Umbilical cord (tissue), 2 donors: ENCODE measurements at places on chromosomes 5 and 9. TPM values are rescaled to one million over a fixed set of nuclear protein-coding genes. Genes with fewer than 3 reads are reported as not detected.

Gene SHOC1
- 3.6 TPM for total RNA-seq

Gene RNF224
- not detected for total RNA-seq

Gene SURF1
- 2.2 TPM for total RNA-seq

Gene PRRT1B
- not detected for total RNA-seq

Gene NDUFA8
- total RNA-seq: 11.6 TPM

Gene SYNPO
- 22.6 TPM for total RNA-seq

Gene SH3RF2
- total RNA-seq: 4.8 TPM

Gene CYLC2
- total RNA-seq: 15.9 TPM

Gene IFNK
- total RNA-seq: 2.4 TPM

Gene HAPLN1
- total RNA-seq: 7.5 TPM

Gene GZMA
- total RNA-seq: 0.96 TPM

Gene RASGRF2
- total RNA-seq: 2.9 TPM

Gene ANGPTL2
- total RNA-seq: 14.7 TPM

Gene SLC24A2
- 2.6 TPM for total RNA-seq

Gene CARTPT
- total RNA-seq: not detected

Gene QRFP
- total RNA-seq: 0.48 TPM

Gene BARX1
- total RNA-seq: not detected

Gene NR5A1
- total RNA-seq: not detected
